Activated naive CD8-positive, alpha-beta T cell treated with anti-CD3 and anti-CD28 coated beads, Interleukin-2, amount 10 ng/mL, durations not matched to agents 7 days and 5 days (primary cell): ENCODE measurements at places on chromosomes 7 and 10.

GRCh38 chr10:12419262-12419847 is 70.0 kb downstream of the CAMK1D start:
- no peak for DNase-seq

DNA sequence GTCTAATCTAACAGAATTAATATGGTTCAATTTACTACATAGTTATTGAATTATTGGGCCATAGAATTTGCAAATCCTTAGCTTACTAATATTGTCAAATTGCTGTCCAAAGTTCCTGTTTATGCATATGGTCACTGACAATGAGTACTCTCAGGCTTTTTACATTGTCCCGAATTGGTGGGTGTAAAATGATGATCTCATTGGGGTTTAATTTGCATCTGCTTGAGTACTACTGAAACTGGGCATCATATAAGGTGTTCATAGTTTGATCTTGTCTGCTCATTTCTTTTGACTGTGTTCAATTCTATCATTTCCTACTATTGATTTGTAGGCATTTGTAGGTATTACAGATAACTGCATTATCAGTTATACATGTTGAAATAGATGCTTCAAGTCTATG is 12.7 kb downstream of the ABCA13 start:
- DNase-seq: no peak

GRCh38 chr7:30800785-30801252 is 29.6 kb downstream of the MINDY4 start:
- no peak for DNase-seq

- no peak for DNase-seq
Observed at GRCh38 chr10:96516337-96516736, 2.6 kb upstream of the TLL2 start.

- DNase-seq: peak; percentile 69
Observed at GRCh38 chr7:41881331-41882130, 178.6 kb upstream of the INHBA start.

DNA sequence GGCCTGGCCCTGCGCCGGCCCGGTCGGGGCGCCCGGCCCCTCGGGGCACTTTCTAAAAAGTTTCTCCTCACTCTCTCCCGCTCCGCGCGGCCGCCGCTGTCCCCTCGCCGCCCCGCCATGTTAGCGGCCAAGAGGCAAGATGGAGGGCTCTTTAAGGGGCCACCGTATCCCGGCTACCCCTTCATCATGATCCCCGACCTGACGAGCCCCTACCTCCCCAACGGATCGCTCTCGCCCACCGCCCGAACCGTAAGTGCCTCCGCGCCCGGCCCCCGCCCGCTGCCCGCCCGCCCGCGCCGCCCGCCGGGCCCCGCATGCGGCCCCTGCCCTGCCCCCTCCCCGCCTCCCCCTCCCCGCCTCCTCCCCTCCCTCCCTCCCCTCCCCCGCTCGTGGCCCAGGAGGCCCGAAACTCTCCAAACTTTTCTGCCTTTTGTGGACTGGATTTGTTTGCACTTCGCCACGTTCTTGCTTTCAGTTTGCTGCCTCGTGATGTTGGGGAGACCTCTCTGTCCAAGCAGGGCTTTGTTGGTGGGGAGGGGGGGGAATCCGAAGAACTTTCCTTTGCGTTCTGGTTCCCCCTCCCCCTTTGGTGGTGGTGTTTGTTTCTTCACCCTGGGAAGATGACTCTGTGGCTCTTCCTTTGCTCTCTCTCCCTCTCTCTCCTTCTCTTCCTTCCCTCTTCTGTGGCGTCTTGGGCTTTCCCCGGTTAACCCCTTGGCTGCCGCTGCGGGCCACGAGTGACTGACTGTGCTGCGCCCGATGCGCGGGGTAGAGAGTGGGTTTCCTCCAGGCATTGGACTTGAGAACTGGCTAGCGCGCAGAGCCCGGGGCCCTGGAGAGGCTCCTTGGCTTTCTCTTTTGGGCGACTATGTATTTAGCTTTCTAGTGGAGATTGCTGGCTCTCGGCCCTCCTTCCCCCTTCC is 1.6 kb downstream of the TCF7L2 start:
- DNase-seq: peak; percentile 50

GRCh38 chr7:24939416-24939815 is 40.6 kb downstream of the OSBPL3 start:
- DNase-seq: no peak

GRCh38 chr7:197413-198335 is 5.3 kb downstream of the FAM20C start:
- DNase-seq: no peak

DNA sequence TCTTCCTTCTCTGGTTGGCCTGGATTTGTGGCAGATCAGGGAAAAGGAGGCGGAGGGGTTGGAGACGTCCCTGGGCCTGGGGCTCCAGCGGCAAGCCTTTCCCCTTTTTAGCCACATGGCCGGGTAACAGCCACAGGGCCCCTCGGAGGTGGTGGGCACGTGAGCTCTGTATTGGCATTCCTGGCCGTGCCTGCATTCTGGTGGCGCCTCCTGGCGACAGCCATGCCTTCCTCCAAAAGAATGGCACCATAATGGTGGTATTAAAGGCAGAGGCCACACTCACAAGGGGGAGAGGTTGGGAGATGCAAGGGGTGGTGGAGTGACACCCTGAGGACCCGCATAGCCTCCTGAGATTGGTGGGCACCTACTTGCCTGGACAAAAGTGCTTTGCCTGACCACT is 3.0 kb upstream of the AQP1 start:
- DNase-seq: no peak

GRCh38 chr7:30206491-30206890 is 71.7 kb downstream of the MTURN start:
- no peak for DNase-seq

DNA sequence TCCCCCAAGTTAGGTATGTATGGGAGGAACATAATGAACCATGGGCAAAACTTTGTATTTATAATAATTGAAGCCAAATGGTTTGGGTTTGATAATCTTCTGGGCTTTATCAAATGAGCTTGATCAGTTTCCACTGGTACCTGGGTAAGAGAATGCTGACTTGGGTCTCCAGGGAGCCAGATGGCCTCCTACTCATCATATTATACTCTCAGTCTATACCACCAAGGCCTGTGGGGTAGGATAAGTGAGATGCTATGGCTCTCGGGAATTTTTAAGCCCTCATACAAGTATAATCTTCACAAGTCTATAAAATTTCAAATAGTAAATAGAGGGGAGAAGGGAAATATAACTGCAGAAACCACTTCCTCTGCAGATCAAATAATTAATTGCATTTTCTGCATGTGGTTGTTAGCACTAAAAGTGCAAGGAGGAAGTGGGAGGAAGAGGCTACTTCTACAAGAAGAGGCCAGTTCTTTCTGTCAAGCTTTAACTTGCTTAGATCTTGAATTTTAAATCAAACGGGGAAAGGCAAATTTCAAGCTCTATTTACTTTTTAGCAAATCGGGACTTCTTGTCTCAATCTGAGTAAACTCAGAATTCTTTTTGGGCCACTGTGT is 349.0 kb downstream of the SORCS1 start:
- DNase-seq: no peak

DNA sequence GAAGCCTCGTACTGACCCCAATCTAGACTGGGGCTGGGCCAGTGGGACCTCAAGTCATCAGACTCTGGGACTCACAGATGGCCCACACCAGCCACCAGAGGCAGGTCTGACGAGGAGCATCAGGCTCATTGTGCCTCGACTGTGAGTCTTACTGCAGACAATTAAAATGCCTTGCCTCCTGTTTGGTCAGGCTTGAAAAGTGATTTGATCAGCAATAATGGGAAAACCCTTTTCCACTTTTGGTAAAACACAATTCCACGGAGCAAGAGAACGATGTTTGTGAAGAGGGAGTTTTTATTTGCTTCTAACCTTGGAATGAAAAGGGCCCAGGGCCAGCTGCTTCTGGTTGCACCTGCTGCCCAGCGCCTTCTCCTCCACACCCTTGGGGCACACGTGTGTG is 43.9 kb downstream of the C10orf143 start:
- DNase-seq: no peak

GRCh38 chr10:9010093-9010492 is 955.6 kb downstream of the GATA3 start:
- peak; percentile 29 for DNase-seq

DNA sequence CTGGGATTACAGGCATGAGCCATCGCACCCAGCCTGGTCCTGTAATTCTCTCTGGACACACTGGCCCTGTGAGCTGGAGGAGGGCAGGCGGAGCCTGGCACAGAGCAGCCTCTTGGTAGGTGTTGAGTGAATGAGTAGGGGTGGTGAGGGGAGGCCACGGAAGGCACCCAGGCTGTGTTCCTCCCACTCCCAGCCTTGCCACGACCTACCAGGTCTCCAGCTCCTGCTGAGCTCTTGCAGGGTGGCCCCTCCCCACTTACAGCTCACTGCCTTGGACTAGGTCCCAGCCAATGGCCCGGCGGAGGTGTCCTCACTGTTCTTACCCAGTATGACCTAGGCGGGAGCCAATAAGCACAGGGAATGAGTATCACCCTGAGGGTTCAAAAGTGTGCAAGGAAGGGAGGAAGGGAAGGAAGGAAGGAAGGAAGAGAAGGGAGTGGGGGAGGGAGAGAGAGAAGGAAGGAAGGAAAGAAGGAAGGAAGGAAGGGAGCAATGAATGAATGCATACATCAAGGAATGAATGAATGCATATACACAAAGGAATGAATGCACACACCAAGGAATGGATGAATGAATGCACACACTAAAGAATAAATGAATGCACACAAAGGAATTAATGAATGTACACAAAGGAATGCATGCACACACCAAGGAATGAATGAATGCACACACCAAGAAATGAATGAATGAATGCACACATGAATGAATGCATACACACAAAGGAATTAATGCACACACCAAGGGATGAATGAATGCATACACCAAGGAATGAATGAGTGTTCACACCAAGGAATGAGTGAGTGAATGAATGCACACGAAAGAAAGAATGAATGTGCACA is 45.5 kb downstream of the GTF2IRD1 start:
- no peak for DNase-seq

GRCh38 chr7:88318196-88318595 is 11.5 kb upstream of the STEAP4 start:
- DNase-seq: no peak

GRCh38 chr7:149455175-149455950 is 5.5 kb downstream of the ZNF777 start:
- DNase-seq: no peak

DNA sequence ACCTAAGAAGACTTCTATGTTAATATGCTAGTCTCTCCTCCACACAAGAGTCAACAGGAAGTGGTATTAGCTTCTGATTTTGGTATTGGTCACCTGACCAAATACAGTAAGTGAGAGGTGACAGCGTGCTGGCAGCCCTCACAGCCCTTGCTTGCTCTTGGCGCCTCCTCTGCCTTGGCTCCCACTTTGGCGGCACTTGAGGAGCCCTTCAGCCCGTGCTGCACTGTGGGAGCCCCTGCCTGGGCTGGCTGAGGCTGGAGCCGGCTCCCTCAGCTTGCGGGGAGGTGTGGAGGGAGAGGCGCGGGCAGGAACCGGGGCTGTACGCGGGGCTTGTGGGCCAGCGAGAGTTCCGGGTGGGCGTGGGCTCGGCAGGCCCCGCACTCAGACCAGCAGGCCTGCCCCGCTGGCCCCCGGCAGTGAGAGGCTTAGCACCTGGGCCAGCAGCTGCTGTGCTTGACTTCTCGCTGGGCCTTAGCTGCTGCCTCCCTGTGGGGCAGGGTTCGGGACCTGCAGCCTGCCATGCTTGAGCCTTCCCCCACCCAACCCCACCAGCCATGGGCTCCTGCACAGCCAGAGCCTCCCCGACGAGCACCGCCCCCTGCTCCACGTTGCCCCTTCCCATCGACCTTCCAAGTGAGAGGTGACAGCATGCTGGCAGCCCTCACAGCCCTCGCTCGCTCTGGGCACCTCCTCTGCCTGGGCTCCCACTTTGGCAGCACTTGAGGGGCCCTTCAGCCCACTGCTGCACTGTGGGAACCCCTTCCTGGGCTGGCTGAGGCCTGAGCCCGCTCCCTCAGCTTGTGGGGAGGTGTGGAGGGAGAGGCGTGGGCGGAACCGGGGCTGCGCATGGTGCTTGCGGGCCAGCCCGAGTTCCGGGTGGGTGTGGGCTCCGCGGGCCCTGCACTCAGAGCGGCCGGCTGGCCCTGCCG is 4.2 kb upstream of the ACSL5 start:
- DNase-seq: no peak
